ENCODE measurements at places on chromosomes 3 and 15.

GRCh38 chr3:48112813-48113212, 75.4 kb downstream of the CDC25A start:
- peak overlapping the region; percentile 46 for H3K27ac ChIP-seq
- H3K4me3 ChIP-seq: no peak overlapping the region

GRCh38 chr3:187458921-187459320, 90.7 kb downstream of the RTP4 start:
- no peak overlapping the region for H3K27ac ChIP-seq
- H3K4me1 ChIP-seq: no peaks in the 10 kb centered on the region
- H3K4me3 ChIP-seq: no peak overlapping the region
- H3K27me3 ChIP-seq: no peaks in the 10 kb centered on the region
- no peaks in the 10 kb centered on the region for H3K36me3 ChIP-seq

DNA sequence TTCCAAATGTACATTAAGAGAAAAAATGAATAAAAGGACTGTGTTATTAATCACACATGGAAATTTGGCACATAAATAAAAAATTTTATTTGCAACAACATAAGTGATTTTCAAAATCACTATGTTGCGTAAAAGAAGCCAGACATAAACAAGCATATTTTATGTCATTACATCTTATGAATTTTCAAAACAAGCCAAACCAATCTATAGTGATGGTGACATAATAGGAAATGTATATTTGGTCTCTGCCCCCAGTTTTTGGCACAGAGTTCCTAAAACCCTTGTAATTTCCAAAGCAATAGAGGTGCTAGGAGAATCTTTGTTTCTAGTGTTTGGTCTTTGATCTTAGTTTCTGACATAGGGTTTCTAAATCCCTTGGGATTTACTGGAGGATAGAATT, 543.3 kb downstream of the ZBBX start:
- no peaks in the 10 kb centered on the region for H3K36me3 ChIP-seq
- no peak overlapping the region for H3K4me3 ChIP-seq
- H3K4me1 ChIP-seq: no peaks in the 10 kb centered on the region
- DNase-seq: no peak

- H3K36me3 ChIP-seq: no peaks in the 10 kb centered on the region
- no peak overlapping the region for H3K4me3 ChIP-seq
- no peaks in the 10 kb centered on the region for H3K27me3 ChIP-seq
- H3K4me1 ChIP-seq: no peaks in the 10 kb centered on the region
- no peak for DNase-seq
Measured at GRCh38 chr3:135865553-135865952, 100.0 kb upstream of the PPP2R3A start.

DNA sequence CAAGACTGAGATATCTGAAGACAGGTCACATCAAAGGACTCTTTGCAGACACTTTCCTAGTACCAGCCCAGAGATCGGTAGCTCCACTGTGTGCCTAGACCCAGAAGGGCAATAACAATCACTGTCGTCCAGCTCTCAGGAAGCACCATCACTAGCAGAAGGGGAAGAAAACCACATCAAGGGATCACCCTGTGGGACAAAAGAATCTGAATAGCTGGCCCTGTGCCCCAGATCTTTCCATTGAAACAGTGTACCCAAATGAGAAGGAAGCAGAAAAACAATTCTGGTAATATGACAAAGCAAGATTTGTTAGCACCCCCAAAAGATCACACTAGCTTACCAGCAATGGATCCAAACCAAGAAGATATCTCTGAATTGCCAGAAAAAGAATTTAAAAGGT, 404.4 kb upstream of the NECTIN3 start:
- H3K27me3 ChIP-seq: no peaks in the 10 kb centered on the region
- no peaks in the 10 kb centered on the region for H3K4me1 ChIP-seq
- no peak for DNase-seq
- no peaks in the 10 kb centered on the region for H3K36me3 ChIP-seq
- no peak overlapping the region for H3K4me3 ChIP-seq

DNA sequence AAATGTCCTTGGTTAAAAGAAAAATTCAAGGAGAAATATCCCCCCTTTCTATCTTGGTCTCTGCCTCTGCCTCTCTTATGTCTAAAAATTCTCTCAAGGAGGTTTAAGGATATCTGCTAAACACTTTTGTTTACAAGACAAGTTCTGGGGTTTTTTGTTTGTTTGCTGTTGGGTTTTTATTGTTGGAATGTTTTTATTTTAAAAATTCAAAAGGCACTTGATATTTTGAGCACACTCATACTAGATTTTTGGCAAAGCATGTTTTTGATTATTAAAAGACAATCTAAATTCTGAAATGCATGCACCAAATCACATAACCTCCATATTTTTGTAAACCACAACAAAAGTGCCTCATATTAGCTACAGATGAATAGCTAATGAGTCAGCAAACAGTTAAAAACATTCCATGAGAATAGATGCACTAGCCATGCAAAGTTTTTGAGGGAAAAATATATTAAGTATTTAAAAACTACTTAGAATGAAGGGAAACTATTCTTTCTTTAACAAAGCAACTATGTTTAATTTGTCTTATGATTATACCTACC, 84.6 kb downstream of the ZBTB20 start:
- no peaks in the 10 kb centered on the region for H3K36me3 ChIP-seq
- H3K4me1 ChIP-seq: no peaks in the 10 kb centered on the region
- H3K27me3 ChIP-seq: no peaks in the 10 kb centered on the region
- H3K4me3 ChIP-seq: no peak overlapping the region
- H3K27ac ChIP-seq: no peak overlapping the region
- no peak for DNase-seq

GRCh38 chr3:113551820-113552219, 19.5 kb downstream of the SIDT1 start:
- no peaks in the 10 kb centered on the region for H3K27me3 ChIP-seq
- DNase-seq: no peak
- H3K4me1 ChIP-seq: peaks cover 7% of the 10 kb centered on the region
- H3K36me3 ChIP-seq: no peaks in the 10 kb centered on the region
- H3K27ac ChIP-seq: no peak overlapping the region
- H3K4me3 ChIP-seq: no peak overlapping the region

DNA sequence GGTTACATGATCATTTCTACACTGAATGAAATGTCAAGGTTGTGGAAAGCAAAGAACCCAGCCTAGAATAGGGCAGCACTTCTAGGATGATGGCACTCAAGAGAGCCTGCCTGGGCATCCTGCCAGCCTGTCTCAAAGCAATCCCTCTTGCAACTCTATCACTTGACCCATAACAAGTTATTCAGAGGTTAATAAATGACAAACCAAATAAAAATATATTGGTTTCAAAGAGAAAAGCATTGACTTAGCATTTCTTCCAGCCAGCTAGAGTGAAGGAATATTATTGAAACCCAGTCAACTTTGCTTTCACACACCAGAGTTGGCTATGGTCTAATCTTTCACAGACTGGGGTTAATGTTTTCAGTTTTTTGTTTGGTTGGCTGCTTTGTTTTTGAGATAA, 214.6 kb upstream of the UBE2E2 start:
- no peaks in the 10 kb centered on the region for H3K4me1 ChIP-seq
- H3K27me3 ChIP-seq: no peaks in the 10 kb centered on the region
- DNase-seq: no peak
- no peak overlapping the region for H3K4me3 ChIP-seq
- H3K36me3 ChIP-seq: no peaks in the 10 kb centered on the region

- H3K27me3 ChIP-seq: no peaks in the 10 kb centered on the region
- no peak overlapping the region for H3K4me3 ChIP-seq
- no peak overlapping the region for H3K27ac ChIP-seq
- no peak for DNase-seq
- H3K4me1 ChIP-seq: peaks cover 27% of the 10 kb centered on the region
- no peaks in the 10 kb centered on the region for H3K36me3 ChIP-seq
Measured at GRCh38 chr3:172094621-172095557, 55.5 kb downstream of the FNDC3B start.

DNA sequence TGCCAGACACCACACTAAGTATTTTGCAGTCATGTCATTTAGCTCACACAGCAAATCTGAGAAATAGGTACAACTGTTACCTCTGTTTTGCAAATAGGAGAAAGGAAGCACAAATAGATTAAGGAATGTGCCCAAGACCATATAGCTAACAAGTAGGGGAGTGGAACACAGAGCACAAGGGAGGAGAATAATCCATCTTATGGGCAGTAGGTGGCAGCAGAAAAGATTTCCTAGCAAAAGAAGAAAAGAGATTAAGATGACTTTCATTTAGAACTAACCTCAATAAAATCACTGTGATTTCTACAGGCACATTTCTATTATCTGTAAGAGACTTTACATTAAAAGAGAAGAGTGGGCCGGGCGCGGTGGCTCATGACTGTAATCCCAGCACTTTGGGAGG, 49.1 kb downstream of the NR1I2 start:
- no peak overlapping the region for H3K4me3 ChIP-seq
- no peak for DNase-seq
- H3K36me3 ChIP-seq: peaks cover 7% of the 10 kb centered on the region
- no peaks in the 10 kb centered on the region for H3K27me3 ChIP-seq
- no peaks in the 10 kb centered on the region for H3K4me1 ChIP-seq
- no peak overlapping the region for H3K27ac ChIP-seq

- H3K27ac ChIP-seq: no peak overlapping the region
- H3K4me1 ChIP-seq: no peaks in the 10 kb centered on the region
- no peak overlapping the region for H3K4me3 ChIP-seq
- no peak for DNase-seq
Measured at GRCh38 chr3:60154011-60154410, 1097.2 kb downstream of the FHIT start.

DNA sequence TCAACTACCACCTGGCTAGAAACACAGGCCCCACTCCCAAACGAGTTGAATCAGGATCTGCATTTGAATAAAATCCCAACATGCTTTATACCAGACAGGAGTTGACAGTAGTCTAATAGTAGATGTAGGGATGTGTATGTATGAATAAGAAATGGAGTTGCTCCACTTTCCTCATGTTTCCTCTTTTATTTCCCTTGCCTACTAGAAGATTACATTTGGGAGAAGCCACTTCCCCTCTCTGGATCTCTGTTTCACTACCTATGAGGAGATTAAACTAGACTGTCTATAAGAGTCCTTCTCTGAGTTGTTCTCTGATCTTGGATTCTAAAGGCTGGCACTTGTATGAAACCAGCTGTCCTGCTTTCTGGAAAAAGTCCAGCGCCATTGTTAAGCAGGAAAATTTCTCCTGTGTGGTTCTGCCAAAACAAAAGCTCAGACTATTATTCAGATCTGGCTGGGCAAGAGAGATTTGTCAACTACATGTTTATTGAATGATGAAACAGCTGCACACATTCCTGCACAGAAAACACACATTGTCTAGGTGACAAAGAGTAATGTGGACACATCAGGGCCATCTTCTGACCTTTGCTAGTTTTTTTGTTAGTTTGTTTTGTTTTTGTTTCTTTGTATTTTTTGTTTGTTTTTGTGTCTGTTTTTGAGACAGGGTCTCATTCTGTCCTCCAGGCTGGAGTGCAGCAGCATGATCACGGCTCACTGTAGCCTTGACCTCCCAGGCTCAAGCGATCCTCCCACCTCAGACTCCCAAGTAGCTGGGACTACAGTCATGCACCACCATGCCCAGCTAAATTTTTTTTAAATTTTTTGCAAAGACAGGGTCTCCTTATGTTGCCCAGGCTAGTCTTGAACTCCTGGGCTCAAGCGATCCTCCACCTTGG, 29.9 kb downstream of the ACP3 start:
- no peaks in the 10 kb centered on the region for H3K36me3 ChIP-seq
- no peaks in the 10 kb centered on the region for H3K27me3 ChIP-seq
- H3K4me3 ChIP-seq: no peak overlapping the region

- no peak overlapping the region for H3K27ac ChIP-seq
- DNase-seq: no peak
- no peaks in the 10 kb centered on the region for H3K36me3 ChIP-seq
- H3K4me3 ChIP-seq: no peak overlapping the region
Measured at GRCh38 chr3:125186800-125187598, 25.5 kb downstream of the SLC12A8 start.

- DNase-seq: no peak
- H3K27me3 ChIP-seq: no peaks in the 10 kb centered on the region
- H3K27ac ChIP-seq: no peak overlapping the region
- H3K36me3 ChIP-seq: no peaks in the 10 kb centered on the region
- no peak overlapping the region for H3K4me3 ChIP-seq
- no peaks in the 10 kb centered on the region for H3K4me1 ChIP-seq
Measured at GRCh38 chr3:72579581-72580245, 268.5 kb downstream of the SHQ1 start.

GRCh38 chr3:124839896-124840295, 47.3 kb downstream of the ITGB5 start:
- H3K27me3 ChIP-seq: no peaks in the 10 kb centered on the region
- no peak overlapping the region for H3K4me3 ChIP-seq
- no peaks in the 10 kb centered on the region for H3K36me3 ChIP-seq
- peaks cover 30% of the 10 kb centered on the region for H3K4me1 ChIP-seq
- H3K27ac ChIP-seq: no peak overlapping the region

GRCh38 chr3:101036676-101037075, 43.5 kb upstream of the ABI3BP start:
- H3K36me3 ChIP-seq: no peaks in the 10 kb centered on the region
- H3K4me1 ChIP-seq: no peaks in the 10 kb centered on the region
- no peak overlapping the region for H3K27ac ChIP-seq
- no peak for DNase-seq

DNA sequence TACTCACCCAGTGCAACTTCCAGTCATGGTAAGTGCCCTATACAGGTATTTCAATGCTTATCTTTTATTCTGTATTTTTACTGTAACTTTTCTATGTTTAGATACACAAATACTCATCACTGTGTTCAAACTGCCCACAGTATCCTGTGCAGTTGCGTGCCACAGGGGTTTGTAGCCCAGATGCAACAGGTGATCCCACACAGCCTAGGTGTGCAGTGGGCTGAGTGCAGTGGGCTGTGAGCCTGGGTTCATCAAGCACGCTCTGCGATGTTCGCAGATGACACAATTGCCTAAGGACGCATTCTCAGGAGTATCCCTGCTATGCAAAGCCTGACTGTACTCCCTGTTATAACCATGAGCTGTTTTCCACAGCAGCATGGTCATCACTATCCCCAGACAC, 36.2 kb upstream of the VGLL4 start:
- H3K4me1 ChIP-seq: no peaks in the 10 kb centered on the region
- no peaks in the 10 kb centered on the region for H3K36me3 ChIP-seq
- H3K4me3 ChIP-seq: no peak overlapping the region
- no peaks in the 10 kb centered on the region for H3K27me3 ChIP-seq

DNA sequence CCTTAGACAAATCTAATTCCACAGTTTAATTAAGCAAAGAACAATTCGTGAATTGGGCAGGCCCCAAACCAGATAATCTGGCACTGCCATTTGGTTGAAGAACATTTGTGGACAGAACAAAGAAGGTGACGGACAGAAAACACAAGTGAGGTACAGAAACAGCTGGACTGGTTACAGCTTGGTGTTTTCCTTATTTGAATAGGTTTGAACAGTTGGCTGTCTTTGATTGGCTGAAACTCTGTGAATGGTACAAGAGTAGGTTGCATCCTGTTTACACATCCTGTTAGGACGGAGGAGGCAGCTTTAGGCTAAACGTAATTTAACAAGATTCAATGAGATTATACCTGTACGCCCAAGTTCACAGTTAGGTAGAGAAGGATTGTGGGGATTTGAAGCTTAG, 114.4 kb downstream of the LPP start:
- H3K36me3 ChIP-seq: no peaks in the 10 kb centered on the region
- DNase-seq: no peak
- H3K4me3 ChIP-seq: no peak overlapping the region
- no peaks in the 10 kb centered on the region for H3K27me3 ChIP-seq

- DNase-seq: no peak
- H3K36me3 ChIP-seq: no peaks in the 10 kb centered on the region
- H3K27ac ChIP-seq: no peak overlapping the region
- H3K4me1 ChIP-seq: no peaks in the 10 kb centered on the region
- no peaks in the 10 kb centered on the region for H3K27me3 ChIP-seq
Measured at GRCh38 chr3:13161021-13161759, 88.0 kb upstream of the IQSEC1 start.

GRCh38 chr15:88813960-88814359, 10.7 kb downstream of the ACAN start:
- H3K36me3 ChIP-seq: no peaks in the 10 kb centered on the region
- no peak overlapping the region for H3K27ac ChIP-seq
- H3K4me3 ChIP-seq: no peak overlapping the region
- DNase-seq: no peak
- H3K4me1 ChIP-seq: no peaks in the 10 kb centered on the region
